ENCODE measurements at places on chromosomes 3 and 15. TPM values are rescaled to one million over a fixed set of nuclear protein-coding genes. Genes with fewer than 3 reads are reported as not detected.

GRCh38 chr3:172107403-172107802 lies 68.0 kb downstream of the FNDC3B start:
- no peak for DNase-seq

Gene ZNF662
- 1.5 TPM for total RNA-seq

DNA sequence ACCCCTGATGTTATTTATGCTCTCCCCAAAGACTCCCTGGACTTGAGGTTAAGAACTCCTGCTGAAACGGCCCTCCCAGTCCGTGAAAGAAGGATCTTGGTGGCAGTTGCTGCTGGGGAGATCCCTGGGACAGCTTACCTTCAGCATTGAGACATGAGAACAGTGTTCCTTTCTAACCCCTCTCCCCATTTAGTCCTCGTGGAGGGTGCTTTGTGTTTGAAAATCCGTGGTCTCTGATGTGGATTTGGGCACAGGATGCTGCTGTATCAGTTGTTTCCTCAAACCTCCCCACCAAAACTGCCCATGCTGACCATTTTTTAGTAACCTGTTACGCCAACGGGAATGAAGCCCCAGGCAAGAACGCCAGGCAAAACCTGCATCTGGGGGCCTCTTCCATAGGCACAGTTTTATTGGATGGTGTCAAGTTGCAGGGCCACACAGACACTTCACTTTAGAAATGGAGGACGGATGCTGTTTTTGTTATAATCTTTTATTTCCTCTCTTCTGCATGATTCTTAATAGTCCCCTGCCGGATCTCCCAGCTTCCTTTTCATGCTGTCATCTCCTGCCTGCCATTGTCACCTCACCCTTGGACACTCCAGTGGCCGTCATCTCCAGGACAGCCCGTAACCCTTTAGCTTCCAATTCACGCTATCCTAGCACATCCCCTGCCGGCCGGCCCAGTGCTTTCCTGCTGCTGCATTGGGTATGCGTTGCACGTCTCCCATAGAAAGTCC lies 31.7 kb upstream of the CEMIP start:
- DNase-seq = peak; percentile 63

Gene TMCO5A
- total RNA-seq = not detected

DNA sequence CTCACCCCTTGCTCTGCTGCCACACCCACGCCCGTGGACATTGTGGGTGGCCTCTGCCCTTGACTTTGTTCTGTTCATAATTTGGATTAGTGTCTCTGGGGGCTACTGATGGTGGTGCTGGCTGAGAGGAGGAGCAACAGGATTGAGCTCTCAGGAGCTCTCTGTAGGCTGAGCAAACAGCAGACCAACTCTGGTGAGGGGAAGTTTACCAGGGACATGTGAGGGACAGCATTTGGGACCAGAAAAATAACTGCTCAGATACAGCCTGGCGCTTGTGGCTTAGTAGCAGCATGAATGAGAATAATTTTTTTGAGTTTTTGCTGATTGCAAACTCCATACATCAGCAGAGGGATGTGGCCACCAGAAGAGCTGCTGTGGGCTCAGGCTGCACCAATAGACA lies 14.8 kb downstream of the PPCDC start:
- DNase-seq = no peak

DNA sequence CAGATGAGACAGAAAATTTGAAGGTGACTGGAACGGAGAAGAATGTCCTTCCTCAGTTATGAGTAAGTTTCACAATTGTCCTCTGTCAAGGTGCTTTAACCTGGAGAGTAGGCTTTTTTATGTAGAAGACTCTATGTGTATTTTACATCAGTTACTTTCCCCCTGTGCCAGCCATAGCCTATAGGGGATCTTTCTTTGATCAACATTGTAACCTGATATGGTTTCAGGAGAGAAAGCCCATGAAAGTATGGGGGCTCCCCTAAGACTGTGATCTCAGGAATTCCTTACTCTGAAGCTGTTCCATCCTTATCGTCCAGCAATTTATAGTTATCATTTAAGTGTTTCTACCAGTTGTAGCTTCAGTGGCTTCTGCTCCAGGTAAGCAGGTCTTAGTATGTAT lies 1076.3 kb upstream of the EPHA6 start:
- DNase-seq = peak; percentile 31

- no peak for DNase-seq
Observed at GRCh38 chr3:118089563-118089962, 945.1 kb downstream of the IGSF11 start.

DNA sequence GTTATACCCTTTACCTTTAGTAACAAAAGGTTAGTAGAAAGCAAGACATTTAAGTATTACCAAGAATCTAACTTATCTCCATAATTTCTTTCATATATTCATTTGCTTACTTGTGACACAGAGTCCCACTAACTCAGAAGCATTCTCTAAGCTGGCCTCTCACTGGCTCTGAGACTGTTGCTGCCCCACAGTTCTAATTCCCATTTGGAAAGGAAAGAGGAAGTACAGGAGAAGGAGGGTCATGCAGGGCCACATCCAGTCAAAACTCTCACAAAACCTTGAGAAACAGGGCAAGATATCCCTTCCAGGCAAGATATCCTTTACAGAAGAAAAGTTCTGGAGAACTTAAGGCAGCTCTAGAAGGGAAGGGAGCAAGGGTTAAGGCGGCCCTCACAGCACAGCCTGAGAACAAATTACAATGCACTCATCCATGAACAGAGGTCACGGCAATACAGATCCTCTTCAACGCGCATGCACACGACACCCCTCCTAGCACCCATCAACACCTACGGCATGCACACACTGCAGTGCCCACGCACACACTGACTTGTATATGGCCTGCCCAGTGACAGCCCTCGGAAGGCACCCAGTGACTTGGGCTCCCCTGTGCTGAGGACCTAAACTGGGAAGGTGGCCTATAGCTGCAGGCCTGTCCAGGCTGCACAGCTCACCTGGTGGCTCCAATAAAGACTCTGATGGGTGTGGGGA lies 13.0 kb upstream of the MYO5C start:
- no peak for DNase-seq

GRCh38 chr15:77854980-77855379 lies 222.3 kb upstream of the LINGO1 start:
- DNase-seq = no peak

- no peak for DNase-seq
Observed at GRCh38 chr3:37540786-37541185, 320.9 kb upstream of the CTDSPL start.

DNA sequence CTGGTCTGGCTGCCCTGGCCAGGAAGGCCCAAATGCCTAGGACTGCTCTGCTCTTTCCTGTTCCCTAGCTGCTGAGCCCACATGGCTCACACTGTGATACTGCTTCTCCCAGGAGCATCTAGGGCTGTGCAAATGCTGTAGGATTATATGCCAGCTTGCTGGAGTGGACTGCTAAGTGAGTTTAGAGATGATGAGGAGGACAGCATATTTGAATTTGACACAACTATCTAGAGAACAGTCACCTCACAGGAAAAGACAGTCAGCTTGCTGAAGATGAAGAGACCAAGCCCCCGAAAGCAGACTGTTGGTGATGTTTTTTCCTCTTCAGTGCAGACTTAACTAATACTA lies 39.2 kb downstream of the CLEC3B start:
- DNase-seq = no peak

Measured in GM23338 (cell line).